ENCODE measurements at places on chromosomes 5 and 9.

DNA sequence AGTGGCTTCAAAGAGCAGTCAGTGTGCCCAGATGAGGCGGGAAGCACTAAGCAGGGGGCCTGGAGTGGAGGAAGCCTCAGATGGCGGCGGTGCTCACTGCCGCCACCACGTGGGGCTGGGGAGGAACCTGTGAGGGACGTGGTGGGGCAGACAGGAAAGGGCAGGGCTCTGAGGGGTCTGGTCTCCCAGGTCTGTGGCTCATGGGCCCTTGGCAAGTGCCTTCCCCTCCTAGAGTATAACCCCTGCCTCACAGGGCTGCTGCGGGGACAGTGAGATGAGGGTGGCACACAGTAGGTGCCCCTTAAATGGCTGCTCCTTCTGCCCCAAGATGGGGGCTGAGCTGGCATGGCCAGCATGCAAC, 26.6 kb downstream of the NR5A1 start:
- DNase-seq = no peak

- DNase-seq = peak; percentile 35
Measured at GRCh38 chr5:137743031-137743640, 7.2 kb upstream of the KLHL3 start.

DNA sequence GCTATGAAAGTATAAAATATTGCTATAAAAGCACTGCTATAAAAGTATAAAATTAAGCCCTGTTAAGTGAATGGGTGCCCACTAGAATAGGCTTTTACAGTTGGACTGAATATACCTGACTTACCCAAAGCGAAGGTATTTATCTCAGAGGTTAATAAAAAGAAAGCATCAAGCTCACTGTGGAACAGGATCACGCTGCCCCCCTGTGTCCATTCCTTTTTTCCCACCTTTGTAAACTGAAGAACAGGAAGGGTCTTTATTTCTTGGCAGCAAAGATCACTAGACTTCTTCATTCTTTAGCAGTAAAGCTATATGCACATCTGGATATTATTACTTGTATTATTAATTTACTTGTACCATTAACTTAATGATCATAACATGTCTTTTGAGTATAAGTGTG, 22.1 kb upstream of the PLPP6 start:
- DNase-seq = no peak

- DNase-seq = peak; percentile 16
Measured at GRCh38 chr5:36688722-36689121, 82.3 kb downstream of the SLC1A3 start.

DNA sequence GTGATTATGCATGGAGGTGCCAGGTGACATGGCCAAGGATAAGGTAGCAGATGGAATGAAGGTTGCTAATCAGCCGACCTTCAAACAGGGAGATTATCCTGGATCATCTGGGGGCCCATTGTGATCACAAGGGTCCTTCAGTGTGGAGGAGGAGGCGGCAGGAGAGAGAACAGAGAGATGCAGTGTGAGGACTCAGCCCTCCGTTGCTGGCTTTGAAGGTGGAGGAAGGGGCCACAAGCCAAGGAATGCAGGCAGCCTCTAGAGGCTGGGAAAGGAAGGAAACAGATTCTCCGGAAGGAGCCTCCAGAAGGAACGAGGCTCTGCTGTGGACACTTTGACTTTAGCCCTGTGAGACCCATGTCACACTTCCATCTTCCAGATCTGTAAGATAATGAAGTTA, 27.4 kb upstream of the EEIG1 start:
- no peak for DNase-seq

DNA sequence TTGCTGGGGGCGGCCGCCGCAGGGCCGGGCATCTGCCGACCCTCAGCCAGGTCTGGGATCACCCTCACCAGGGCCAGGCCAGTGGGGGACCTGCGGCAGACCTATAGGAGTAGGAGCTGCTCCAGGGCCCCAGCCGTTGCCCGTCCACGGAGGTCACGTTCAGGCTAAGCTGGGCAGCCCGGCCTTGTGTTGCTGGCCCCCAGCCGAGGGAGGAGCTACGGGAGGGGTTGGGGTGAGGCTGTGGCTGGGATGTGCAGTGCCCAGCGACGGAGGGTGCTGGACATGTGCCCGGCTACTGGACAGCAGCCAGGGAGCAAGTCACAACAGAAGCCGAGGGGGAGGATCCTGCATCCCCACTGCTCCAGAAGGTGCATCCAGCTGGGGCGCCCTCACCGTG, 39.6 kb upstream of the SLC6A19 start:
- DNase-seq = no peak

DNA sequence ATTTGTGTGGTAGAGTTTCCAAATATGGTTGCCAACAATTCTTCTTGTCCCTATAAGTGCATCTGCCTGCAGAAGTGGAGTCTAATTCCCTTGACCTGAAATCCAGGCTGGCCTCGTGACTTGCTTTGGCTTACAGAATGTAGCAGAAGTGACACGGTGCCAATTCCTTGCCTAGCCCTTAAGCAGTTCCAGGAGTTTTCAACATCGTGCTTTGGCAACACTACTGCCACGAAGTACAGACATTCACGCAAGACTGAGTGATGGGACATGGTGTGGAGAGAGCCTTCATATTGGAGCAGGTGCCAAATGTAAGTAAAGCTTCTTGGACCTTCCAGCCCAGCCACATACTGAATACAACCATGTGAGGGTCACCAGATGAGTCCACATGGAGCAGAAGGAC, 92.9 kb upstream of the NEK6 start:
- DNase-seq = no peak

DNA sequence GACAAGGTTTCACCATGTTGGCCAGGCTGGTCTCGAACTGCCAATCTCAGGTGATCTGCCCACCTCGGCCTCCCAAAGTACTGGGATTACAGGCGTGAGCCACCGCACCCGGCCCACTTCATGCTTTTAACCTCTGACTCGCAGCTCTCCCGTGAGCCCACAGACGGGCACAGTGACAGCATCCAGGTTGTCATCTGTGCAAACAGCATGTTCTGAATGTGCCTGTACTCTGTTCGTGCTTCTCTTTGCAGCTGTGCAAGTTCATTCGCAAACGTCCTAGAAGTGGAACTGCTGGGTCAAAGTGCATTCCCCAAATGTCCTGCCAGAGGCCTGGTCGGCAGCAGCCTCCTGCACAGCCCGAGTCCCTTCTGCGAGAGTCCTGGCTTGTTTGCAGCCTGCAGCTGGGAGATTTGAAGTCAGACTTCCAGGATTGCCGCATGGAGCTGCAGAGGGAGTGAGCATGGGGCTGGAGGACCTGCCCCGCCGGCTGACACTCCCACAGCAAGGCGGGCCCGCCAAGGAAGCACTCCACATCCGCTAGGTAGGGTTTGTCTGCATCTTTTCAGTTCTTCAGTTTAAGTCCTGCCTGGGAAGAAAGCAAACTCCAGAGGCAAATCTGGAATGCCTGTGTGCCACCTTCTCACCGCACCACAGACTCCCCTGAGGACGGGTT, 3.4 kb downstream of the BRD3OS start:
- no peak for DNase-seq

GRCh38 chr5:53068291-53068836, 41.2 kb downstream of the MOCS2 start:
- DNase-seq = no peak

DNA sequence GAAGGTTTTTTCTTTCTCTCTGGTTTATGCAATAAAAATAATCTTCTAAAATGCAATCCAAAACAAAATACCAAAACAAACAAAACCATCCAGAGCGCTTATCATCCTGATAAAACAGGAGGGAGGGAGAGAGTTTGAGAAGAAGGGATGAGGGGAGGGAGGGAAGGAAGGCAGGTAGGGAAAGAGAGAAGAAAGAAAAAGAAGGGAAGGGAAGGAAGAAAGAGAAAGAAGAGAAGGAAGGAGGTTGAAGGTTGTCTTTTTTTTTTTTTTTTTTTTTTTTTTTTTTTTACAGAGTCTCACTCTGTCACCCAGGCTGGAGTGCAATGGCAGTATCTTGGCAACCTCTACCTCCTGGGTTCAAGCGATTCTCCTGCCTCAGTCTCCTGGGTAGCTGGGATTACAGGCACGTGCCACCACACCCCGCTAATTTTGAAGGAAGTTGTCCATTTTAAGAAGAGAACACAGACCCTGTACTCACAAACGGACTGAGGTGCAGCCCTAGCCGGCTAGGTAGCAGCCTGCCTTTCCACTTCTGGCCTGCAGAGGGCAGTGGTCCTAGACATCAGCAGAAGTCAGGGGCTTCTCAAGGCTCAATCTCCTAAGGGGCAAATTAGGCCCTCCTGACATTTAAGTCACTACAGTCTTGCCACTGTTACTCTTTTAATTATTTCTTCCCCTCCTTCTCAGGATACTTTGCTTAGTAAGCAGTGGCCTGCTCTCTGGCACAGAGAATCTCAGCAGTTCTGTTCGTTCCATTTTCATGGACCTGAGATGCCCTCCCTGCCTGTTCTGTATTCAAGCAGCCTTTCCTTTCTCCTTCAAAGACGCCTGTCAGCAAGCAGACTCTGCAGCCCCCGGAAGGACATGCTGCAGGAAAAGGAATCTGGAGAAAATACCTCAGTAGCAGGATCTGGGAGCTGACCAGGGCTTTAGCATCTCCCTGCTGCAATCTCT, 76.4 kb downstream of the EPB41L4B start:
- DNase-seq = peak; percentile 39

DNA sequence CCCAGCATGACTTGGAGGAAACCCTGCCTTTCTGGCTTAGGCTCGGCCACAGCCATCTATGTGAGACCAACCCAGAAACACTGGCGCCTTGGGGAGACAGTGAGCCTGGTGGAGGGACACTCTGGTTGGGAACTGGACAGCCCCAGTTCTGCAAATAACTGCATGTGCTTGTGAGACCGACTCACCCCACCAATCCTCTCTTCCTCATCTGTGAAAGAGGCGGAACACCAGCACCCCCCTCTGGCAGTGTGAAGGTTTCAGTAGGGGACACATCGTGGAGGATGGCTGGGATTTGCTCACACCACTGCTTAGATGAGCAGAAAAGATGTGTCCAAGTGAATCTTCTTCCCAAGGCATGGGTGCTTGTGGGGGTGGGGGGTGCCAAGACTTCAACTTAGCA, 43.4 kb upstream of the N4BP3 start:
- DNase-seq = peak; percentile 30

GRCh38 chr9:97593960-97594359, 39.2 kb downstream of the TSTD2 start:
- DNase-seq = no peak

- no peak for DNase-seq
Measured at GRCh38 chr5:132489051-132489770, 1.4 kb downstream of the IRF1 start.

GRCh38 chr9:131660466-131661405, 79.1 kb downstream of the RAPGEF1 start:
- DNase-seq = no peak

GRCh38 chr5:175728885-175729828, 71.3 kb downstream of the HRH2 start:
- DNase-seq = no peak
